ENCODE measurements at places on chromosomes 4 and X.

- DNase-seq, result no peak
Measured at GRCh38 chr4:78625073-78625472, 73.5 kb downstream of the ANXA3 start.

GRCh38 chrX:78931814-78932213 lies 13.4 kb upstream of the P2RY10 start:
- peak; percentile 96 for DNase-seq

GRCh38 chrX:53089224-53089842 lies 4.6 kb upstream of the KANTR start:
- peak; percentile 80 for DNase-seq

- no peak for DNase-seq
Measured at GRCh38 chrX:148284056-148284455, 216.4 kb upstream of the AFF2 start.

- no peak for DNase-seq
Measured at GRCh38 chr4:40419231-40419912, 84.2 kb downstream of the CHRNA9 start.

DNA sequence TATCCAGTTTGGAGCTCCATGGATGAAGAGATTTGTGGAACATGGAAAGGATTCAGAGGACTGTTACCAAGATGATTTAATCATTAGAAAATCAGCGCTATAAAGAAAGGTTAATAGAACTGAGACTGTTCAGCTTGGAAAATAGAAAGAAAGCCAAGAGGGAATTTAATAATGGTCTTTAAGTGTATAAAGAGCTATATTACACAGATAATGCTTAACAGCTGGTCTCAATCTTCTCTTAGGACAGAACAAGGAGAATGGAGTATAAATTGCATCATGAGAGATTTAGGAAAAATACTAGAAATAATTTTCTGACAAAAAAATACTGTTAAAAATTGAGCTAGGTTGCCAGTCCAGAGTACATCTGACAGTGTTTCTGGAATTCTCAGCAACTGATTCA lies 91.3 kb upstream of the MAGEC2 start:
- peak; percentile 83 for DNase-seq

DNA sequence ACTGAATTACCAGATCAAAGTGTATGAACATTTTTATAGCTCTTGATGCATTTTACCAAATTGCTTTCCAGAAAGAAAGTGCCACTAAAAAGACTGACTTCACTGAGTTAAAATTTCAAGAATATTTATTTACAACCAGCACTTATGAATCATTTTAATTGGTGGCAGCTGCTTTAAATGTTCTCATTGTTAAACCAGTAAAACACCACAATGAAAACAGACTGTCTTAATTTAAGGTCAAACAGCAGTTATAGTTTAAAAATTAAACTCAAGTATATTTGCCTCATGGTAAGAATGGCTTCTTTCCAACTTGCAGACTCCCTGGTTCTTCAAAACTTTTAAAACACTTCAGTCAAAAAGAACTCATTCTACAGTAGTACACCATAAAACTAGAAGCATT lies 36.9 kb downstream of the AMMECR1 start:
- DNase-seq, result peak; percentile 17

DNA sequence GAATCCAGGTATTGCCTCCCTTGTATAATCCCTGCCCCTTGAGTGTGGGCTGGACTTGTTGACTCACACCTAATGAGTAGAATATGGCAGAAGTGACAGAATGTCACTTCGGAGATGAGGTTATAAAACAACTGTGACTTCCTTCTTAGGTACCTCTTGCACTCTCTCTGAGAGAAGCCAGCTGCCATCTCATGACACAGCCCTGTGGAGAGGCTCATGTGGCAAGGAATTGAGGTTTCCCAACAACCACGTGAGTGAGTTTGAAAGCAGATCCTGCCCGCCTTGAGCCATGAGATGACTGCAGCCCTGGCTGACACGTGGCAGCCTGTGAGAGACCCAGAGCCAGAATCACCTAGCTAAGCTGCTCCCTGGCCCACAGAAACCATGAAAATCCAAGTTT lies 13.5 kb downstream of the ASB11 start:
- peak; percentile 73 for DNase-seq

DNA sequence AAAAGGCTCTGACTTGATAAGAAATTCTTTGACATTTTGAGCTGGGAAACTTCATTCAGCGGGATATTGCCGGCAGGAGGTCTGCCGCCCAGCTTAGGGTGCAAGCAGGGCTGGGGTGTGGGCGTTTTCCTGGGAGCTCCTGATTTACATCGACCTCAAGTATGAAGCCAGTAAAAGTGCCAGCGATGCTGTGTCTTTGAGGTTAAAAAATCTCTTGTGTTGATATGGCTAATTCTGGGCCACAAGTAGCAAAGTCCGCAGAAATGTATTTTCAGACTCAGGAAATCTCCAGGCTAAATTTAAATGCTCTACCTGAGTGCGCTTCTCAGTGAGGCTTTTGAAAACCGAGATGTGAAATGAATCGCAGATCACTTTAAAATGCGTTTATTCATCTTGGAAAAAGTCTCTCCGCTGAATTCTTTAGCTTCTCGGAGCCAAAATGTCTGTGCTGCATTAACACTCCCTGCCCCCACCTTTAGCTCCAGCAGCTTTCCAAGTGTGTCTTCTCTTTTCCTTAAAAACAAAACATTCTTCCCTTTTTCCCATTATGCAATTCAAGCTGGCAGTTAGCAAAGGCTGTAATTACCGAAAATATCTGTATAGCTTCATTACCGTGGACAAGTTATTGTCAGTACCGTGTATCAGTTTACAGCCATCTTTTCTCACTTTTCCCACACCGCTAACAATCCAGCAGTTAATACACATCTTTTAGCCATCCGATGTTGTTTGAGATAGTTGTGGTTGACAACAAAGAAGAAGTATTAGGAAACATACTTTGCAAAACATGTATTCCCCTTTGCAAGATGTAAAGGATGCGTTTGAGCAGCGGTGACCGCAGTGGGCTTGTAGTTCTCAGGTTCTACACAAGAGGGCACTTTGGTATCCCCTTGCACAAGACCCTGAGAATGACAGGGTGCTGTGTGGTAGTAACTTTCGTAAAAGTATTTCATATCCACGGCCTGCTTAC lies 136.0 kb upstream of the STX18 start:
- peak; percentile 83 for DNase-seq

GRCh38 chrX:56757327-56757726 lies 28.3 kb downstream of the NBDY start:
- no peak for DNase-seq

Measured in muscle of leg (tissue), 16 donors.